ENCODE measurements at places on chromosomes 12 and 14.

- DNase-seq: no peak
These were observed 124.3 kb downstream of the RBM19 start for GRCh38 chr12:113841786-113842185.

GRCh38 chr14:39430762-39431415, 1.3 kb downstream of the FBXO33 start:
- no peak for DNase-seq

GRCh38 chr12:92058664-92059063, 87.0 kb downstream of the BTG1 start:
- no peak for DNase-seq

DNA sequence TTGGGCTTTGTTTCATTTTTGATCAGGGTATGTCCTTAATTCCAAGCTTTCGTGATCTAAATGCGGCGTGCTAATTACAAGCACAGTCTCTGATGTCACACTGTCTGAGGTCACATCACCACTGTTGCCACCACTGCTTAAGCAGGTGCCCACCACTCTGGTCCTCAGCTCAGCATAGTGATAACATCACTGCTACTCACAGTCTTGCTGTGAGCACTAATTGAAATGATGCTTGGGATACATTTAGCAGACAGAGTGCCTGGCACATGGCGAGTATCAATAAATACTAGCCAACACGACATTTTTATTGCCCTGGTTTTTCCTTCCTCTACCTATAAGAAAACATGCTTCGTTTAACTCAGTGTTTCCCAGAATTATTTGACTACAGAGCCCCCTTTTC, 7.9 kb downstream of the RILPL2 start:
- DNase-seq: no peak

DNA sequence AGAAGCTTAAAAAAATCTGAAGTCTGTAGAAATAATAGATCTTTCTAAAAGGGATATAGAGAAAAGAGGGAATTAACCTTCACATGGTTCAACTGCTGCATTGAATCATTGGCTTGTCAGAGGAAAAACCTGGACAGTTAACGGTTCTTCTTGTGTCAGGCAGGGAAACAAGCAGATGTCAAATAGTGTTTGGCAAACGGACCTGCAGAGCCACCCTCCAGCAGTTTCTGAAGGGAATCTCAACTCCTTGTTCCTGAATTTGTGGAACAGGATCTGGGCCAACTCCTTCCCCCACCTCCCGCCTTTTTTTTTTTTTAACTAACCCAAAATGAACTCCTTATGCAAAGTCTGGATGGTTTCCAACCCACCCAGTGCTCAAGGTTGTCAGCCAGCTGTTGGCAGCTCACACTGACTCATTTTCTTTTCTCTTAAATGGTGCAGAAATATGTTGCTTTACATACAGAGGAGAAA, 187.3 kb downstream of the CAND1 start:
- DNase-seq: no peak

- no peak for DNase-seq
These were observed 70.9 kb upstream of the BCL11B start for GRCh38 chr14:99342906-99343305.

DNA sequence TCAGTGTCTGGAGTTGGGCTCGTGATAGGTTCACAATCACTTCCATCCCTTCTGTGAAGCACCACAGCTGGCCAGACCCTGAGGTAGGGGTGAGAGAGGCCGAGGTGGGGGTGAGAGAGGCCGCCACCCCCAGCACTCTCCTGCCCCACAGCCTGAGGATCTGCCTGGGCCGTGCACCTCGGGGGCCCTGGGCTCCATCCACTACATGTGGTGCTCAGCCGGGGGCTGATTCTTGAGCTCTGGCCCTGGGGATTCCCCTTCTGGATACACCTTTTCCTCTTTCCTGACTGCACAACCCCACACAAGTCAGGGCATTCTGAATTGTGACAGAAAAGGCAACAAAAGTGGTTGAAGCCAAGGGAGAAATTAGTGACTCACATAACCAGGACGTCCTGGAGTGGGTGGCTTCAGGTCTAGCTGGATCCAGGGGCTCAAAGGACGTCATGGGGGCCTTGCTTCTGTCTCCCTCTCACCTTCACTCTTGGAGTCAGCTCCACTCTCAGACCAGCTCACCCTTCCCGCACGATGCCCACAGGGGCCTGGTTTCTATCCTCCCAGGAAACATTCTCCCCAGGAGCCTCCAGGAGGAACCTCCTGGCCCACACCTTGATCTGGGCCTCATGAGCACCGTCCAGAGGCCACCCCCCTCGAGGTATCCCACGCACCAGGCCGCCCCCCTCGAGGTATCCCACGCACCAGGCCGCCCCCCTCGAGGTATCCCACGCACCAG, 12.1 kb upstream of the FBRSL1 start:
- no peak for DNase-seq

DNA sequence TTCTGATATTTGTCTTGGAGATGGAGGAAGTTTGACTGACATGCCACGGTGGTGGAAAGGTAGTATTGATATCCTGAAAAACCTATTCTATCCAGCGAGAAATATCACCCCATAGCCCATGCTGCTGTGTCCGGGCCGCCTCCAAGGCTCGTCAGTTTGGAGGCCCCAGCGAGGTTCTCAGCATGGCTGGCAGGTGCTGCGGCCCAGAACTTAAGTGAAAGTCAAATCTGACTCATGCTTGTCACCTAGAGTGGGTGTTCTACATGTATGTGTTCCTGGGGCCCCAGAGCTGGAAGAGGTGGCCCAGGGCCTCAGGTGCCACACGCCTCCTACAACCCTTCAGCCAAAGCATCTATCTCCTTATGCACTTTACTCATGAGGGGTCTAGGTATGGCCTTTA, 92.9 kb downstream of the GCH1 start:
- no peak for DNase-seq

GRCh38 chr14:98244162-98244948, 1027.6 kb downstream of the BCL11B start:
- peak; percentile 16 for DNase-seq

- no peak for DNase-seq
These were observed 293.0 kb upstream of the NAV3 start for GRCh38 chr12:77537663-77538062.

- no peak for DNase-seq
These were observed 127.5 kb downstream of the TMX1 start for GRCh38 chr14:51367600-51367931.

- no peak for DNase-seq
These were observed 2.3 kb downstream of the ANKRD9 start for GRCh38 chr14:102507081-102507856.

DNA sequence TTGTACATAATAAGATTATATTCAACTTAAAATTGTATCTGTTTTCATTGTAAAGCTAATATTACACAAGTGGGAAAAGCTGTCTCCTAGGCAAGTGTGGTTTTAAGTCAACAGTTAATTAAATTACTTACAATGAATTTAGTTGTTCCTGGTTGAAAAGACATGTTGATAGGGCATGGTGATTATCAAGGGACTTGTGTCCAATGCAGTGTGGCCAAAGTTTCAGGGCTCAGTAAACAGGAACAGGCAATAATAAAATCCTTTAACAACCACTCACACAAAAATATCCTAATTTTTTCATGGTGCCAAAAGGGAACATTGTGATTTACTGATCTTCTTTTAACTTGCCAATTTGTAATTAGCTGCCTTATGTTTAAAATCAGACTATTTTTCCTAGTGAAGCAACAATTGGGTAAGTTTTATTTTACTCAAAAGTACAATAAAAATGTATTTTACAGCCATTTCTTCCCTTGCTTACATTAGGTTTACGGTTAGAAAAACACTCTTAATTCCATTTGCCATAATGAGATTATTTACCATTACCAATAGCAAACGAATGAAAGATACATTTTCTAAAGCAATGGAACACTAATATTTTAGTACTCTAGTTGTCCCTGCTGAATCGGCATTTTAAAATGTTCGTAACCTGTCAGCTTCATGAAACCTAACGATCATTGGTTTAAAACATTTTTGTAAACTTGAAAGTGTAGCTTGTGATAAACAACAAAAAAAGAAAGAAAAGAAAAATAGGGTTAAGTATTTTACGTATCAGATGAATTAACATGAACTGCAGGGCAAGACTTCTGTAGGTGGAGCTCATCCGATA, 1.8 kb upstream of the WNK1 start:
- no peak for DNase-seq

GRCh38 chr14:95695913-95696312, 9.7 kb downstream of the TCL1B start:
- no peak for DNase-seq

GRCh38 chr12:89756194-89756584, 47.6 kb upstream of the ATP2B1 start:
- no peak for DNase-seq

- DNase-seq: no peak
These were observed 325.8 kb upstream of the DIO3 start for GRCh38 chr14:101235335-101236103.

DNA sequence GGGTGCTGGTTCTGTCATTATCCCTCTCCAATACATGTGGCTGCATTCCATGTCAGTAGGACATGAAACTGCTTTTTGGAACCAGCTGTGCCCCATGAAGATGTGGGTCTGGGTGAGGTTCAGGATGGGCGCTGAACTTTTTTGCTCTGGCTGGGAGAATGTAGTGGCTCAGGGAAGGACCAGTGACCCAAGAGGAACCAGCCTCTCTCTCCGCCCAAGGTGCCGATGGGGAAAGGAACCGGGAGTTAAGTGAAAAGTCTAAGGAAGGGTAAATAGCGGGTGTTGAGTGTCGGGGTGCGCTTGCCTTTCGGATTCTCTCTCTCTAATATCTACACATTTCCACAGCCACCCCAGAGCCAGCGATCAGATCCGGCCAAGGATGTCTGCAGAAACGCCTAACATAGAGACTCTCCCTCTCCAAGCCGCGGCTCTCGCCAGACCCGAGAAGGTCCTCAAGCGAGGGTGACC, 7.8 kb downstream of the ARHGEF25 start:
- DNase-seq: no peak

DNA sequence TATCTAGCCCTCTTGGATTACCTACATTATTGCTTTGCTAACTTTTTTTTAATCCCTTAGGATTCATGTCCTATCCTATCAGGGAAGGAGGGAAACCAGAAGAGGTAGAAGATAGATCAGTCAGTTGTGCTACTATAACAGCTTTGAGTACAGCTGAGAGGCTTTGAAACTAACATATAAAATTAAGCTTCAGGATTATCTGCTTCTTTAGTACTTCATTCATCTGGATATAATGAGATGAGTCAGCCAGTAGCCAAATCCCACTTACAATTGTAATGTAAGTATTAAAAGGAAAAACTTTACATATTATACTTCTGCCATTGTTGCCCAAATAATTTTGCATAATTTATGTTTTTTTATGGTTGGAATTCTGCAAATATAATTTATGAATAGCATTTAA, 33.4 kb upstream of the ANO6 start:
- DNase-seq: no peak

DNA sequence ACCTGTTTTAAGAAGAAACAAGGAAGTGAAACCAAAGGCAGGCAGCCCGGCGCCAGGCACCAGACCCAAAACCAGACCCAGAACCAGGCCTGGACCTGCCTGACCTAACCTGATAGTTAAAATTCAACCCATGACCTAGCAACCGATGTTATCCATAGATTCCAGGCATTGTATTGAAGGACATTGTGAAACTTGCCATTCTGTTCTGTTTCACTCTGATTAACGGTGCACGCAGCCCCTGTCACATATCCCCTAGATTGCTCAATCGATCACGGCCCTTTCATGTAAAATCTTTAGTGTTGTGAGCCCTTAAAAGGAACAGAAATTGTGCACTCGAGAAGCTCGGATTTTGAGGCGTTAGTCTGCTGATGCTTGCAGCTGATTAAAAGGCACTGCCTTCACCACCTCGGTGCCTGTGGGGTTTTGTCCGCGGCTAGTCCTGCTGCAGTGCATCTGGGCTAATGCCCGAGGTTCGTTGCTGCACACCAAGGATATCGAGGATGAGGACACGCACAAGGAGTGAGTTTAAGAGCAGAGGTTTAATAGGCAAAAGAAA, 262.5 kb upstream of the TMEM132C start:
- DNase-seq: no peak

GRCh38 chr12:62605981-62606380, 139.4 kb downstream of the MON2 start:
- DNase-seq: no peak

DNA sequence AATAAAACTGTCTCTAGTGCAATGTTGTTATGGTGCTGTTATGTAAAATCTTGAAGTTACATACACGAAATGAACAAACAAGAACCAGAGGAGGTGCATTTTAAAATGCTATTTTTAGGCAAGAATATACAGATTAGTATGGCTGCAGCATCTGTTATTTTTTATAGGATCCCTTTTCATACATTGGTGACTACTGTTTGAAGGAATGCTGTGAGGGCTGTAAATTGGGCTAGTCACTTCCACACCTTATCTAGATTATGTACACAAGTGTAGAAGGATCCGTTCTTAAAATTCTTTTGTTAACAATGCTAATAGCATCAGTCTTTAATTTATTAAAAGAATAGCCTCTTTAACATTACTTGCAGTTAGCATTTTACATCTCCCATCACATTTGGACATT, 284.3 kb upstream of the MDGA2 start:
- DNase-seq: no peak

GRCh38 chr12:71315328-71315985, 124.1 kb upstream of the LGR5 start:
- DNase-seq: no peak

GRCh38 chr14:89614009-89614691, 197.1 kb upstream of the FOXN3 start:
- DNase-seq: no peak

DNA sequence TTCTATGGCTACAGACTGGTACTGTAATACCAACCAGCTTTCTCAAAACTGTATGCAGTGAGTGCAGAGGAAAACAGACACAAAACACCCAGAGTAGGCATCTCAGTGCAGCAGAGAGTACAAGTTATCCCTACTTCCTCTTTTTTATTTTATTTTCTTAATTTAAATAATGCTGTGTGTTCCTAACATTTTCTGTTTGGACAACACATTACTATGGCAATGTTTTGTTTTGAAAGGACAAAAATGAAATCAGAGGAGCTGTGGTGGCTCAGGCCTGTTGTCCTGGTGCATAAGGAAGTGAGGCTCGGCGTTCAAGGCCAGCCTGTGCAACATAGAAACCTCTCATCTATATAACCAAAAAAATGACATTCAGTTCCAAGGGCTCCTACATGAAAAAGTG, 33.7 kb upstream of the SELPLG start:
- no peak for DNase-seq

GRCh38 chr14:34034447-34035176, 83.7 kb upstream of the EGLN3 start:
- DNase-seq: no peak

GRCh38 chr12:4307593-4308333, 13.2 kb upstream of the TIGAR start:
- peak; percentile 95 for DNase-seq

- no peak for DNase-seq
These were observed 22.3 kb downstream of the FBLN5 start for GRCh38 chr14:91925001-91925726.

GRCh38 chr14:76773188-76773885, 12.1 kb downstream of the VASH1 start:
- peak; percentile 40 for DNase-seq

- DNase-seq: no peak
These were observed 615.1 kb downstream of the NRXN3 start for GRCh38 chr14:78785265-78785664.

- no peak for DNase-seq
These were observed 78.3 kb downstream of the TSHR start for GRCh38 chr14:81033698-81034240.

GRCh38 chr12:51622564-51622963, 31.5 kb downstream of the SCN8A start:
- no peak for DNase-seq

All from epithelial cell of prostate (primary cell).